Stimulated activated CD4-positive, alpha-beta T cell treated with anti-CD3 and anti-CD28 coated beads, Interleukin-1b, Interleukin-23, amount 100 ng/mL, for 1 hour (primary cell): ENCODE measurements at places on chromosomes 13 and 19.
A peak's percentile ranks its signal among the peaks of the same experiment; 100 is the strongest.

- no peak for DNase-seq
These were observed 81.4 kb downstream of the IRS2 start for GRCh38 chr13:109704771-109705635.

GRCh38 chr19:39276740-39277139 lies 8.5 kb downstream of the IFNL2 start:
- DNase-seq: no peak

GRCh38 chr13:73278186-73278585 lies 219.4 kb downstream of the KLF5 start:
- no peak for DNase-seq

- DNase-seq: no peak
These were observed 11.5 kb upstream of the ACOD1 start for GRCh38 chr13:76936763-76937162.

DNA sequence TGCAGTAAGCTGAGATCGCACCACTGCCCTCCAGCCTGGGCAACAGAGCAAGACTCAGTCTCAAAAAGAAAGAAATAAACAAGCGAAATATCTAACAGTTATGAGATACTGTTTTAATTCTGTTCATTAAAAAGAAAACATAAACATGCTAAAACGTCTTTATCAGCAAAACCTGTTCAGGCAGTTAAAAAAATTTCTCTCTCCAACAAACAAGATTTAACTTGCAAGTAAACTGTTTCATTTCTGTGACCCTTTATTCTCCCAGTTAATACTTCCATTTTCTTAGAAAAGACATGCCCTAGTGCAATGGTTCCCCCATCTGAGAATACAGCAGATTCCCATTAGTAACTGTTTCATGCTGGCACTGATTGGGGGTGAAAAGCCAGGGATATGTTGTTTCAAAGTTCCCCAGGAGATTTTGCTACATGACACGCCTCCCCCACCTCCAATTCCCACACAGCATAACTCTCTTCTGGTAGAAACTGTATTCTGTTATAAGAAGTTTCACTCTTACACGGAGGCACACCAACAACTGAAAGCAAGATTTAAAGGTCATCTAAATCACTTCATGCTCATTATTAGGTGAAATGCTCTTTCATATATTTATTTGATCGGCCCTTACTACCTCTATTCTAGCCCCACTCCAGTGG lies 24.4 kb downstream of the ELF1 start:
- DNase-seq: no peak

- no peak for DNase-seq
These were observed 17.8 kb downstream of the KCTD12 start for GRCh38 chr13:76868371-76868770.

GRCh38 chr13:50463719-50464118 lies 379.8 kb downstream of the DLEU7 start:
- DNase-seq: no peak

DNA sequence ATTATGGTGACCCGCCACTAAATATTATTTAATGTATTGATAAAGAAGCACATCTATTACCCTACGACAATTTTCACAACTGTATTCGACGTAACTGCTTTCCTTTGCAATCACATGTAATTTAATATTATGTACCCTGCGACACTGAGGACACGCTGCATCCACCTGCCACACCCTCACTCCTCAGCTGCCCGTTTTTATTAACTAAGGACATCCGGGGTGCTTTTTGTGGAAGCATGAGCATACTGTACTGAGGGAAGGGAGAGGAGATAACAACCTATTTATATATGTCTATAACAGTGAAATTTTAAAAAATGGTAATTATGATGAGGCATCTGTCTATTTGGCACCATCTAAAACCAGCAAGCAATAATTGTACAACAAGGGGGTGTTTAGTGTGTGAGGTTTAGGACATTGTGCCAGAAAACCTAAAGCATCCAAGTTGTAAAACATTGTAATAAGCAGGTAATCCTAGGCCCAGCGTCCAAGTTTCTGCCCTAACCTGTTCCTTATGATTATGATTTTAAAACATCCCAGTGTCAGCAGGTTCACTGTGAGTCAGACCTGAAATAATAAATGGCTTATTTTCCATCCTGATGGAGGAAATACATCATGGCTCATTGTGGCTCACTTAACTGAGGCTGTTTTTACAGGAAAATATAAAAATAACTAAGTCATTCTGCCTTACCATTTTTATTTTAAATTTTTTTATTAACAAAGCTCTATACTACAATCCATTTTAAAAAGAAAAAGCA lies 56.3 kb downstream of the FOXO1 start:
- DNase-seq: no peak

GRCh38 chr13:21615427-21615826 lies 11.5 kb upstream of the MICU2 start:
- DNase-seq: no peak

- no peak for DNase-seq
These were observed 5.2 kb downstream of the LHFPL6 start for GRCh38 chr13:39597838-39598237.

GRCh38 chr19:41958367-41959055 lies 610 bp downstream of the RABAC1 start:
- DNase-seq: peak; percentile 47

DNA sequence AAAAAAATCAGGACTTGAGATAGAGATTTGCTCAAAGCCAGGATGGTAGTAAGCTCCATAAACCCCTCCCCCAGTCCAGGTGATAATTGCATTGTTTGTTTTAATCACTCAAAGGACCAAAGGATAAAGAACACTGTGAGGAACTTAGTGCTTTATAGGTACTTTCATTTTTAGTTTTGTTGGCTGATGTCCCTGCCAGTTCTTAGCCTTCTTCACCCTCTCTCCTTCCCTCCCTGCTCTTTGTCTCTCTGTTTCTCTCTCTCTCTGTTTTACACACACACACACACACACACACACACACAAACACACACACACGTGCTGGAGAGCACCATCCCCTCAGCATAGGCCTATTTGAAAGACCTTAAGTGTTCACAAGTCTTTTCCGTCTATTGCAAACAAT lies 5.2 kb downstream of the FRY start:
- DNase-seq: no peak

GRCh38 chr19:6718741-6719539 lies 1.5 kb downstream of the C3 start:
- no peak for DNase-seq

DNA sequence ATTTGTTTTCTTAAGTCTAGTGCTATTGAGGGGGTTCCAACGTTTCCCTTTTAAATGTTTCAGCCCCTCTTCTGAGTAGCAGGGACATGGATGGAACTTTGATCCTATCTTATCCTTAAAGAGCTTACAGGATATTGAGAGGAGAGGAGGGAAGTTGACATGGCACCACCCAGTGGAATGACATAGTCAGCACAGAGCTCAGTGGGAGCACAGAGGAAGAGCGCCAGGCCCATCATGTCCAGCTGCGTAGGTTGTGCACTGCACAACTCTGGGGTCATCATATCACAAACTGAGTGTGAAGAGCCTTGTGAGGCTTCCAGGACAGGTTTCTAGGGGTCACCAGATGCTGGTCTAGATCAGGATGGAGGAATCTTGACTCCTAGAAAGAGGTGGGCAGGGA lies 4.6 kb upstream of the CDC42EP5 start:
- DNase-seq: no peak

DNA sequence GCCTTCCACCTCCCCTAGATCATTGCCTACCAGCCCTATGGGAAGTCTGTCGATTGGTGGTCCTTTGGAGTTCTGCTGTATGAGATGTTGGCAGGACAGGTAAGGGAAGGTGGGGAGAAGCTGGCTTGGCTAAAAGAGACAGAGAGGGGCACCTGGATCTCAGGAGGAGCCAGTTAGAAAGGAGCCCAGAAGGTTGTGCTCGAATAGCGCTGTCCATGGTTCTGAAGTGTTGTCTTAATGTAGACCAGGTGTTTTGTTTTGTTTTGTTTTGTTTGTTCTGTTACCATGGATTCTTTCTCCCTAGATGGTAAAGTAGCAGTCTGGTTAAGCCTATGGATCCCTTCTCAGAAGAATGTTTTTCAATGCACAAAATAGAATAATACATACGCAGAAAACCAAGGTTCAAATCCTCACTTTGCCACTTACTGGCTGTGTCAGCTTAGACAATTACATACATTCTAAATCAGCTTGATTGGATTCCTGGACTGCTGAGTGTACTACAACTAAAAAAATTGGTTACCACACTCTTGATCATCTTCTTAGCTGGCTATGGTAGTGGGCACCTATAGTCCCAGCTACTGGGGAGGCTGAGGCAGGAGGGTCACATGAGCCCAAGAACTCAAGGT lies 5.9 kb upstream of the CACNG7 start:
- DNase-seq: no peak

GRCh38 chr13:76971215-76971614 lies 20.7 kb upstream of the CLN5 start:
- no peak for DNase-seq

GRCh38 chr19:15944401-15944800 lies 4.4 kb upstream of the OR10H4 start:
- no peak for DNase-seq

- no peak for DNase-seq
These were observed 605 bp downstream of the CAPNS1 start for GRCh38 chr19:36140304-36141038.

- no peak for DNase-seq
These were observed 23.8 kb downstream of the PRAM1 start for GRCh38 chr19:8478598-8478997.

- no peak for DNase-seq
These were observed 78.8 kb downstream of the TUBGCP3 start for GRCh38 chr13:112509190-112509589.

DNA sequence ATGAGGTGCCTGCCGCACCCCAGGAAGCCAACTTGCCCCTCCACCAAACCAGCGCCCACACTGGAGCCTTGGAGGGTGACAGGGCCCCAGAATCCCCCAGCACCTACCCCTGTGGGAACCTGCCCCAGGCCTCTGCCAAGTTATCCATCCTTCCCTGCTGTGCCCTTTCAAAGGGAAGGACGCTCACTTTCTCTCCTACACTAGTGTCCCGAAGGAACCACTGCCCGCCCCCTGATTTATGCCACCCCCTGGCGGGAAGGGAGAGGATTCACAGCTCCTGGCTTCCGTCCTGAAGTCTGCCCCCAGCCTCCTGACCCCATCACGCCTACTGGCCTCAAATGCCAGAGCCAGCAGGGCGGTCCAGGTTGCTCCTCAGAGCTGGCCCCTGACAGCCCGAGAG lies 1.4 kb downstream of the EVI5L start:
- no peak for DNase-seq

GRCh38 chr13:91668866-91669495 lies 270.6 kb downstream of the GPC5 start:
- no peak for DNase-seq

DNA sequence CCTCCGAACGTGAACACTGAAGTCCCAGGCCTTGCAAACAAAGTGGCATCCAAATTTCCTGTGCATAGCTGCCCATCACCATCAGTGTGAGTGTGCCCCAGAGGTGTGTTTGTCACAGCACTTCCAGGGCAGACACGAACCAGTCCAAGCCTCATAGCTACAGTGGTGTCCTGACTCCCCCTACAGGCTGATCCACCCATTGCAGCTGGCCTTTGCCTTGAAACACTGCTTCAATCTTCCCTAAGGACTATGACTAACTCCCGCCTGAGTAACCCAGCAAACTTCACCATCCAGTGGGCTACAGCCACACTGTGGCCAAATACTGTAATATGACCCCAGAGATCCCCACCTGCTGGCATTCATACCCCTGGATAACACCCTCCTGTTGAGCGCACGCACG lies 3.9 kb downstream of the ZNF266 start:
- DNase-seq: no peak

- DNase-seq: no peak
These were observed 21.2 kb downstream of the INSR start for GRCh38 chr19:7272856-7273578.

DNA sequence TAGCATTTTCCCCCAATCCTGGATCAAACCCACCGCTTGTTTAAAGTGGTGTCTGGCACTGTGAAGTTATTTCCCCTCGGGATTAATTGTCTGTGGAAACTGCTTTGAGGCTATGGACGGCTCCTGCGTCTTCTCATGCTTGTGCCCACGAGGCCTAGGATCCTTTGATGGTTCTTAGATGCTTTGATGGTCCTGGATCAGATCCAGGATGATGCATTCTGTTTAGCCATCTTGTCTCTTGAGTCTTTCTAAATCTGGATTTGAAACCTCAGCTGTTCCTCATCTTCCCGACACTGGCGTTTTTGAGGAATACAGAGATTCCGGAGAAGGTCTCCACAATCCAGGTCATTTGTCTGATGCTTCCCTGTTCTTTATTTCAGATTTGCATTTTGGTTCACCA lies 36.1 kb upstream of the USP29 start:
- no peak for DNase-seq

- DNase-seq: no peak
These were observed 22.9 kb upstream of the PLAUR start for GRCh38 chr19:43692877-43693276.

DNA sequence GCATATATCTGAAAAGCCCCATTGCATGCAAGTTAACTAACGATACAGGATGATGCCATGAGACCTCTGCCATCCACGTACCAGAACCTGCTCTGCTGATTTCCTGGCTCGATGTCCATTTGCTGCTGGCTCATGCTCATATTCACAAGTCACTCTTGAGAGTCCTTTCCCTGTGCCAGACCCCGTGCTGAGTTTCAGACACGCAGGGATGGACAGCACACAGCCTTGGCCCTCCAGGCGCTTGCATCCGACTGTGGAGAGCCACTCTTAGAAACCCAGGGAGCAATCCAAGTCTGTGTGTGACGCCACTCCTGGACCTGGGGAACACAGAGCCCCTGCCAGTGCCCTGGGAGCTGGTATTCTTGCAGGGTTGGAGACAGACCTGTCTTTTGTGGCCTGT lies 37.6 kb upstream of the TSHZ3 start:
- no peak for DNase-seq

GRCh38 chr19:55649268-55650125 lies 1.5 kb downstream of the CCDC106 start:
- DNase-seq: no peak

DNA sequence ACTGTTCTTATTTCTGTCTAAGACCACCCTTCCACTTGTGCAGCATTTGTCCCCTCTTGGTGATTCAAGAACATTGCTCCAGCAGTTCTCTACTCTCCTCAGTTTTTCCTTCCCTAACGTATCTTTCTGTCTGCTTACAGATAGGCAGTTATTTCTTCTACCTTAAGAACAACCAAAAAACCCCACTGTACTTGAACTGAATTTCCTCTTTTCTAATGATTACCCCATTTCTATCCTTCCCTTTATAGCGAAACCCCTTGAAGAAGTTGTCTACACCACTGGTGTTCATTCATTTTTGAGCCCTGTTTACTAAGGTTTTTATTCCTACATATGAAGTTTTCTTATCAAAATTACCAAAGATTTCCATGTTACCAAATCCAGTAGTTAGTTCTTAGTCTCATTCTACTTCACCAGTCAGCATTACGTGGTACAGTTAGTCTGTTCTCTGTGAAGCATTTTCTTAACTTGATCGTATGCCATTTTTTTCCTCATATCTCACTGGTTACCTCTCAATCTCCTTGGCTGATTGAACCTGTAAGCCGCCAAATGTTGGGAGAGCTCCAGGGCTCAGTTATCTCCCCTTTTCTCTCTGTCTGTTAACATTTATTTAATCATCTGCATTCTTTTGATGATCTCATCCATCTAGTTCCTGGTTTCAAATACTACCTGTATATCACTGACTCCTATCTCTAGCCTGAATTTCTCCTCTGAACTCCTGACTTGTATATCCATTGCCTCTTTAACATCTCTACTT lies 9.0 kb downstream of the LSM14A start:
- DNase-seq: no peak

- no peak for DNase-seq
These were observed 3.1 kb downstream of the SMG9 start for GRCh38 chr19:43751466-43752220.
